Fibroblast of the conjunctiva (primary cell): ENCODE measurements at places on chromosomes 2 and 18.

DNA sequence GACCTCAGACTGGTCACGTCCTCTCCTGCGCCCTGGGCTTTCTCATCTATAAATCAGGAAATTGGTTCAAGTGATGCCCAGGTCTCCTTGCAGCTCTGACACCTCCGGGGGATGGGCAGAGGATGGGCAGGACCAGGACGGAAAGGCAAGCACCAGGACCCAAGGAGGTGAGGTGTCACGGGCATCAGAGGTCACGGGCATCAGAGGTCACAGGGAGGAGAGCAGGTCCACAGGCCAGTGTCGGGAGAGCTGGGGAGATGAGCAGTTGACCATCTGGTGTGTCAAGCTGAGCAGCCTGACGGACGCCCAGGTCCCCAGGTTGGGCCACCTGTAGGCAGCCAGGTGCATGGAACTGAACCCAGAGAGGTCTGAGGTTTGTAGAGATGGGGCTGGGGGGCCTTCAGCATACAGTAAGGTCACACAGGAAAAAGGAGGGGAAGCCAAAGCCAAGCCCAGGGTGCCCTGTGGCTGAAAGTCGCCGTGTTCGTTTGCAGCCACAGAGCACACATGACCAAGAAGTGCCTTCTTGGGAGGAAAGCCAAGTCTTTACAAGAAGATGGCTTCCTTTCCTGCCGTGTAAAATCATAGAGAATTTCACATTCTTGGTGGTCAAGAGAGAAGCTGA is 240.4 kb downstream of the ATAD2B start:
- no peak for DNase-seq

GRCh38 chr2:8491296-8492027 is 190.4 kb upstream of the ID2 start:
- no peak for DNase-seq

GRCh38 chr2:134611316-134611715 is 107.5 kb downstream of the TMEM163 start:
- DNase-seq = no peak

GRCh38 chr2:25672494-25673299 is 680 bp downstream of the DTNB start:
- DNase-seq = no peak

GRCh38 chr2:224072541-224073188 is 33.6 kb upstream of the SERPINE2 start:
- no peak for DNase-seq

DNA sequence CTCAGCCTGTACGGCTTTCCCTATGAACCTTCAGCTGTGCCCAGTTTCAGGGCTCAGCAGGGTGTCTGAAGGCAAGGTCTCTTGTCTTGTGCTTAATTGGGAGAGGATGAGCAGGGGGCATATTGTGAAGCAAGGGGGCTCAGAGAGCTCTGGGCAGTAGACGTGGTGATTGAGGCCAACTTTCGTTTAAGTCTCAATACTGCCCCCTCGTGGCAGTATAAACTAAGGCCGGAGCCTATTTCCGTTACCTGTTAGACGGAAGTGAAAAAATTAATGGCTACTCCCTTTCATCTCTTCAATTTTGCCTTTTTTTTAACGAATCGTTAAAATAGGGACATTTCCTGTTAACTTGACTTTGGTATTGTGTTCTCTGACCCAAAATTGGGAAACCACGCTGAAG is 193.4 kb downstream of the TDRD15 start:
- peak; percentile 4 for DNase-seq

DNA sequence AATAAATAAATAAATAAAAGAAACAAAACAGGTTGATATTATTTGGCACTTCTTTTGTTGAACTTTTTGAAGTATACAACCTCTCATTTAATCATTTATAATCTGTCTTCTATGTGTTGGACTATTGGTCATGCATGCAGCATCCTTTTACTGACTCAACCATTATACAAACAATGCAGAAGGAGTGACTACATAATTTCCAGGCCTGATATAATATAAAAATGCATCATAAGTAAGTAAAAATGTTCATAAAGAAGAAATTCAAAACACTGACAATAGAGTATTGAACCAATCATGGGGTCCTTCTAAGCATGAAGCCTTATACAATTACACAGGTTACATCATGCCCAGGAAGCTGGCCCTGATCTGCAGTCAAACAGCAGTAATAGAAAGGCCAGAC is 141.5 kb upstream of the FN1 start:
- DNase-seq = no peak

GRCh38 chr18:11162889-11163288 is 13.5 kb upstream of the PIEZO2 start:
- DNase-seq = no peak
